Fibroblast of the aortic adventitia (primary cell): ENCODE measurements at places on chromosomes 2 and 18. TPM values are rescaled to one million over a fixed set of nuclear protein-coding genes. Genes with fewer than 3 reads are reported as not detected.

DNA sequence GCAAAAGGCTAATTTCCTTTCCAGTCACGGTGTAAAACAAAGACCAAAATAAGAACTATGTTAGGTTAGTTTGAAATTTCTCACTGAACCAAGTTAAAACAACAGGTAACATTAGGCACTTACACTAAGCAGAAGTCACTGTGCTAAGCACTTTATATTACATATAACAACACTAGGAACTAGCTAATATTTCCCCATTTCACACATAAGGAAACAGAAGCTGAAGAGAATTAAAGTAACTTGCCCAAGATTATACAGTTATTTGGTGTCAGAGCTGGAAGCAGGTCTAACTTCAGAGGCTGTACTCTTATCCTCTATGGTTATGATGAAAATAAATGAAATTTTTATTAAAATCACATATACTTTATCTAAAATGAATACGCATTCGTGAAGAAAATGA is 5.9 kb downstream of the ITSN2 start:
- DNase-seq: no peak

DNA sequence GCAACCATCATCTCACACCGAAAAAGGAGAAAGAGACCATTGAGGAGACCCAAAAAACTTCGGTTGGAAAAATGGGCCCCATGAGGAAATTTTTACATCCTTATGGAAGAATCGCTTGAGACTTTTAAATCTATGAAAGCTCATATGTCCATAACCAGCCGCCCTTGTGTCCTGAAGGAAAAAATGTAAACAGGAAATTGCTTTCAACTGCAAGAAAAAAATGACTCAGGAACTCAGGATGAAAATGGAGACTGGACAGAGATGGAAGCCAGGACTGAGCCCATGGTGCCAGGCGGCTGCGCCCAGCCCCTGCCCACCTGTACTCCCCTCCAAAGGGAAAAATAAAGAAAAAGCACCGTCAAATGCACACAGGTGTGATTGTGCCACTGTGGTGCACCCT is 81.5 kb upstream of the SLC66A3 start:
- peak; percentile 14 for DNase-seq

DNA sequence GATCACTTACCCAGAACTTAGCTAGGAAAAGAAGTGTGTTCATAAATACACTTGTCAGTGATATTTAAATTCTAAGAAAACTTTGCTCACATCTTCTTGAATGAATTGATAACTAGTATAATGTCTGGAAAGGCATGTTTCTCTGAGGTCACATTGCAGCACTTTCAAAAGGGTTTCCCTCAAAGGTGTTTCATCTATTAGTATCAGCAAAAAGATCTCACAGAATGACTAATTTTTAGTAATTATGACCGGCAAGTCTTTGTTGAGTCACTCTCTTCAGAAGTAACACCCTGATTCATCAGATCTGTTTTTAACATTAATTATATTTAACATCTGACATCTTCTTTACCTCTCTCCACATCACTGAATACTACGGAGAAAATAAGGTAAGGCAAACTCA is 222.3 kb downstream of the IKZF2 start:
- DNase-seq: no peak

DNA sequence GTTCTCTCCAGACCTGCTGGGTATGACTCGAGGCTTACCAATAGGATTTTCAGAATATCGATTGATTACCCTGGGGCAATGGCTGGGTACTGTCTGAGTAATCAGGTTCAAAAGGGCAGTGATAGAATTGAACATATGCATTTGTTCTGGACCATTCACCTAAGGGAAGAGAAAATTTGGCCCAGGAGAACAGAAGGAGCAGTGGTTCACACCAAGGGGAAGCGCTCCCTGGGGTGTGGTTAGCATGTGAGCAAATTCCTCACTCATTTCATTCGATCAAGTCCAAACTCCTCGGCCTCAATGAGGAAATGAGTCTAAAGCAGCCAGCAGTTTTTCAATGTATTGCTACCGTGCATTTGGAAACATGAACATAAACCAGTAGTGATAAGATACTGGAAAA is 55.6 kb downstream of the CYP26B1 start:
- no peak for DNase-seq

DNA sequence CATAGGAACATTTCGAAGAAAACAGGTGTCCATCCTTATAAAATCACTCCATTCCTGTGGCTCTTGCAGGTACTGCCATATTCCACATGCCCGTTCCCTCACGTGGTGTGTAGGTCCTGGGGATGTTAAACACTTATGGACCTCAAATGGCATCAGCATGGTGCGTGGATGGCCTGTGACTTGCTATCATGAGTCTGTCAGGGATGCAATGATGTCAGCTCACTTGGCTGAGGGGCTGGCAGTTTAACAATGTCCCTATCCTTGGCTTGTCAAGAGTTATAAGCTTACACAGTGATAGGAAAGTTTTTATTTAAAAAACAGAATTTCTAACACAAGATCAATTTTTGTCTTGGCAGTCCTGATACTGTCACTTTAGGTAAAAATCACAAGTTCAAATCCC is 28.8 kb downstream of the MAIP1 start:
- no peak for DNase-seq

DNA sequence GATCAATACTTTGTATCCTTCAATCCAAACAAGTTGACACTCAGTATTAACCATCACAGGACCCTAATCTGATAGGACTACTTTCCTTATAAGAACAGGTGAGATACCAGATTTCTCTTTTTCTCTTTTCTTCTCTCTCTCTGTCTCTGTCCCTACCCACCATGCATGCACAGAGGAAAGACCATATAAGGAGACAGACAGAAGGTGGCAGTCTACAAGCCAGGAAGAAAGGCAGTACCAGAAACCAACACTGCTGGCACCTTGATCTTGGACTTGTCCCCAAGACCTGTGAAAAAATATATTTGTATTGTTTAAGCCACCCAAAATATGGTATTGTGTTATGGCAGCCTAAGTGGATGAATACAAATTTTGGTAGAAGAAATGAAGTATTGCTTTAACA is 156.2 kb upstream of the KCNH7 start:
- DNase-seq: no peak

- DNase-seq: no peak
Observed at GRCh38 chr18:59041296-59041695, 98.4 kb upstream of the SEC11C start.

- DNase-seq: peak; percentile 48
Observed at GRCh38 chr2:7725171-7725849, 808.1 kb downstream of the RNF144A start.

- peak; percentile 7 for DNase-seq
Observed at GRCh38 chr2:51720826-51721225, 688.9 kb upstream of the NRXN1 start.

- DNase-seq: no peak
Observed at GRCh38 chr18:62660691-62661090, 54.6 kb upstream of the PHLPP1 start.

DNA sequence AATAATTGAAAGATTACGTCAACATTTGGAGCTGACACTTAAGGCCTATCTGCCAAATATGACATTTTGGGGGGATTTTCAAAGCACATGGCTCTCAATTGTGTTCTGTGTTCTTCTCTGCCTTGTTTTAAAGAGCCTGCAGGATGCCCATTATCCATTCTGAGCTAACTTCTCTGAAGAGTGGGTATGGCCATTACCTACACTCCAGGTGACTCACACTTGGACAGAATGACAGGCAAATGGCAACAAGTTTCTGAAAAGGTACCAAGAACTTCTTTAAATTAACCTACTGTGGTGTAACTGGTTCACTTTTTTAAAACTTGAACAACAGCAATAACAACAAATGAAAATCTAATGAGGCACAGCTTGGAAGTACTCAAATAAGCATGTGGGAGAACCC is 834.9 kb upstream of the SLC39A10 start:
- DNase-seq: no peak

DNA sequence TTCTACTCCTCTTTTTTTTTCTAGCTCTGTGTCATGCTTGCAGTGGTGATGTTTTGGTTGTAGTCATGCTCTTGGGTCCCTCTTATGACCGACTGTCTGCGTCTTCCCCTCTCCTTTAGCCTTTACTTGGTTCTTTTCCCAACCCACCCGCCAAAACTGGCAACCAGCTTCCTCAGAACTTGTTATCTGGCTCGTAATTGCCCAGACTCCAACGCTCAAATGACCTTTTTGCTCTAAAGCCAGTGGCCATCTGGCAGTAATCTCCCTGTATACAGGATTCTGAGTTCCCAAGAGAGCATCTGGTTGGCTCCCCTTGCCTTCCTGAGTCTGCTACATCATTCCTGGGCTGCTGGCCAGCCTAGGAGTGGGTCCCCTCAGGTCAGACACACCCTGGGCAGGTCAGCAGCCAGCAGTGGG is 147.2 kb downstream of the MGAT5 start:
- peak; percentile 79 for DNase-seq

DNA sequence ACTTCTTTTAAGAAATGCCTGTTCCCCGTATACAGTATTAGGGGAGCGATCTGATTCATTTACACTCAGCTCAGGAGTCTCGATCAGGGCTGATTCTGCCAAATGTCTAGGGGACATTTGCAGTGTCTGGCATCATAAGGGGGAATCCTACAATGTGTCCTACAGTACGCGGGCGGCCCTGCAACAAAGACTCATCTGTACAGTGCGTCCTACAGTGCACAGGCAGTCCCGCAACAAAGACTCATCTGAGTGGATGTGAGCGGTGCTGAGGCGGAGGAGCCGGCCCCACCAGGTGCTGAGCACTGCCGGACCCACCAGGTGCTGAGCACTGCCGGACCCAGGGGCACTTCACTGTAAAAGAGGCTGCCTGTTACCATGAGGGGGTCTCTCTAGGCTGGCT is 102.5 kb downstream of the FAM210A start:
- no peak for DNase-seq

DNA sequence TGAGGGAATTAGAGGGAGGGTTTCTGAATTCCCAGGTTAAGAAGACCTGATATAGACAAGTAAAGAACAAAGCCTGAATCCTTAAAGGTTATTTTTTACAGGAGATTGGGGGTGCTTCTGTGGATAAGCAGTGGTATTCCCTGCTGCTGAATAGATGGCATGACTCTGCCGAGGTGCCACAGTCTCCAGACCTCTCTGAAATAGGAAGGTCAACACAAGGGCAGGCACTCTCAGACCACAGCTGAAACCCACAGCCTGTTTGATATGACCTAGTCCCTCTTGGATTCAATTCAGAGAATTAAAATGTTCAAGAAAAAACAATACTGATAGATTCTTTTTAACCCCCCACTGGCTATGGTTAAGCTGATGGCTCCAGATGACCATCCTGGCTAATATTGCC is 259.3 kb downstream of the PTGR3 start:
- no peak for DNase-seq

DNA sequence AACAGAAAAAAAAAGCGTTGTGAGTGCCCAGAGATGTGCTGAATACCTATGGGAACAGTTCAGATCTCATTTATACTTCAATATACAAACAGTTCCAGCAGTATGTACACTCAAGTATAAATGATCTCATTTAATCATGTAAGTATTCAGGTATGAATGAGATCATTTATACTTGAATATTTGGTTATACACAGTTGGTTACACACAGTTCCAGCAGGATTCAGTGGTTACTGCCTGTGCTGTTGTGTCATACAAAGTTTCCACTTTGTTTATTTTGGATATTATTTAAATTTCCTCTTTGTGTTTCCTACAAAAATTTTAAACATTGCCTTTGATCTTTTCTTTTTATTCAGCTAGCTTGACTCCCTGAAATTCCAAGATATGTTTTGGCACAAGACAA is 293.5 kb upstream of the SLC39A10 start:
- DNase-seq: peak; percentile 18

DNA sequence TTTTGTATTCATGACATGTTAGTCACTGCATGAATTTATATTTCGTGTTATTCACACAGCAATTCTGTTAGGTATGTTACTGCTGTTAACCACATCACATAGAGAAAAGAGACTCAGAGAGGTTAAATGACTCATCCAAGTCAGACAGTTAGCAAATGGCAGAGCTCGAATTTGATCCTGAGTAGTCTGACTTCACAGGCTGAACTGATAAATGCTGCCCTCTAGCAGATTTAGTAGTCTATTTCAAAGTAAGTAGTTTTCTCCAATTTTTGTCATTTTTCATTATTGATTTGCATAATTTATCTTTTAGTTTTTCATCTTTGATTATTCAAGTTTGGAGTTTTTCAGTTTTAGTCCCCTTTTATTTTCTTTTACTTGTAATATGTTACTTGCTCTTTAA is 58.3 kb downstream of the WDR7 start:
- peak; percentile 77 for DNase-seq

- no peak for DNase-seq
Observed at GRCh38 chr2:218975060-218975777, 9.8 kb downstream of the FEV start.

- no peak for DNase-seq
Observed at GRCh38 chr2:163364736-163365135, 371.1 kb downstream of the FIGN start.

Gene COL6A3
- total RNA-seq: 1,372 and 1,478 TPM in 2 replicates

Gene C2orf66
- total RNA-seq: 0.27 TPM in 1 of 2 replicates, not detected in the other

Gene SPP2
- total RNA-seq: 0.36 TPM in 1 of 2 replicates, not detected in the other

Gene WDCP
- 6.4 and 9.3 TPM in 2 replicates for total RNA-seq

Gene SCN9A
- 14.0 and 22.9 TPM in 2 replicates for total RNA-seq

Gene DLX2
- total RNA-seq: 0.72 TPM in 1 of 2 replicates, not detected in the other

Gene ANKRD53
- total RNA-seq: 1.1 and 6.5 TPM in 2 replicates

Gene DPP10
- not detected in 2 replicates for total RNA-seq

Gene GPR17
- not detected in 2 replicates for total RNA-seq

Gene DCC
- under 0.01 and 0.09 TPM in 2 replicates for total RNA-seq
